NCI-H1417 treated with DMSO at 0.1 percent for 48 hours (cell line): ENCODE measurements at places on chromosomes 5 and 9.

- DNase-seq = no peak
Observed at GRCh38 chr9:11559001-11559776, 946.4 kb upstream of the PTPRD start.

GRCh38 chr9:8168916-8169438 is 369.4 kb upstream of the DMAC1 start:
- no peak for DNase-seq

DNA sequence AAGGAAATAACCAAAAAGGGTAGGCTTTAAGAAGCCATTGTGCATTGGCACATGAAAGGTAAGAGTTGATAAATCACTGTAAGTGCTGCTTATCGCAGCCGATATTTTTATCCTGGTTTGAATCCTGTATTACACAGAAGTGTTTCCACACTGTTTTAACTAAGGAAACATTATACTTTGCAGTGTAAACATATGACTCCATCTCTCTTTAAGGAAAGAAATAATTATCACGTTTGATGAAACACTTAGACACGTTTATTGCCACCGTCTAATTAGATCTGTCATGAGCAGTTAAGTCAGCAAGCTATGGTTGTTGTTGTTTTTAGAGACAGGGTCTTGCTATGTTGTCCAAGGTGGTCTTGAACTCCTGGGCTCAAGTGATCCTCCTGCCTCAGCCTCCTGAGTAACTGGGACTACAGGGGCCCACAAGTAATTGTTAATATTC is 85.7 kb upstream of the TNFAIP8 start:
- no peak for DNase-seq

GRCh38 chr9:86052556-86053468 is 46.5 kb downstream of the GOLM1 start:
- no peak for DNase-seq

DNA sequence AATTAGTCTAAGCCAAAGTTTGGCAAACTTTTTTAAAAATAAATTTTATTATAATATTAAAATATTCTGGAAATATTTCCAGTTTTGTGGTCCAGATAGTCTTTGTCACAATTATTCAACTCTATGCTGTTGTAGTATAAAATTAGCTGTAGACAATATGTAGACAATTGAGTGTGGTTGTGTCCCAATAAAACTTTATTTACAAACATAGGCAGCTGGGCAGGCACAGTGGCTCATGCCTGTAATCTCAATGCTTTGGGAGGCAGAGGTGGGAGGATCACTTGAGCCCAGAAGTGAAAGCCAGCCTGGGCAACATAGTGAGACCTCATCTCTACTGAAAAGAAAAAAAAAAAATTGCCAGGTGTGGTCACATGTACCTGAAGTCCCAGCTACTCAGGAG is 150.5 kb upstream of the EPB41L4A start:
- no peak for DNase-seq

- no peak for DNase-seq
Observed at GRCh38 chr5:82984786-82985735, 92.1 kb downstream of the TMEM167A start.

GRCh38 chr5:82613891-82614290 is 335.7 kb upstream of the RPS23 start:
- DNase-seq = no peak

DNA sequence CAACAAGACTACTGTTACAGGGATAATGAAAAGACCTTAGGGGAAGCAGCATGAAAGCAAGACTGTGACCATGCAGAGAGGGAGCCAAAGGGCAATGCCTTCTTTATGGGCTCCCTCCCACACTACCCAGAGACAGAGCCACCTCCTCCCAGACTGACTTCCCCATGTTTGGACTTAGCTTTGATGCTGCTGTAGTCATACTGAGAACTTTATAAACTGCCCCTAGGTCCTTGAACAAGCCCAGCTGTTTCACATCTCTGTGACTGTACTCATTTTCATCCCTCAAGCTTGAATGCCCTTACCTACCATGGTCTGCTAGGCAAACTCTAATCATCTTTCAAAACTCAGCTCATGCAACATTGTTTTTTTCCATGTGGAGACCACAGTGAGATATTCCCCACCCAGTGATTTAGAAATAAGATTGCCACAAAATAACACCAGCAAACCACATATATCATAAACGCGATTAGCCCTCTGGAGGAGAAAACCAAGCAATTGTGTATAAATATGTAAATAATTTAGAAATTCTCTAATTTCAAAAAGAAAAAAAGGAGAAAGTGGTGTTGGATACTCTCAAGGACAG is 23.4 kb upstream of the FAM169A start:
- no peak for DNase-seq

DNA sequence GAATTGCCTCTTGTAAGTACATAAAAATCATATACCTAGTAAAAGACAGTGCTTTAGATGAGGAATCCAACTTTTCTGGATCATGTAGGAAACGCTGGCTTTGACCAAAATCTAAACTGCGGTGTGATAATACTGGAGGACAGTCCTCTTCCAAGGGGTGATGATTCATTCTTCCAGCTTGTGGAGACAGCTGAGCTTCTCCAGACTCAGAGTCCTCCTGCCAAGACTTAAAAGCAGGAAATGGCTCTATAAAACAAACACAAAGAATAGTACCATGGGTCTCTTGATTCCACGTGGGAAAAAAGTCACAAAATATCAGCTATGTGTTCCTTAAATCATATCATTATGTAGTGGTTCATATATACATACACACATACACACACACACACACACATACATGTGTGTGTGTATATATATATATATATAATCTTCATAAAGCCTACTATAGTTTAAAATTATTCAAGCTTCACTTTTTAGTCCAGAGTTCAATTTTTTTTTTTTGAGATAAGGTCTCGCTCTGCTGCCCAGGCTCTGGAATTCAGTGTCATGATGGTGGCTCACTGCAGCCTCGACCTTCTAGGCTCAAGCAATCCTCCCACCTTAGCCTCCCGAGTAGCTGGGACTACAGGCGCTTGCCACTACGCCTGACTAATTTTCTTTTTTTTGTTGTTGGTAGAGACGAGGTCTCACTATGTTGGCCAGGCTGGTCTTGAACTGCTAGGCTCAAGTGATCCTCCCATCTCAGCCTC is 65.0 kb downstream of the PKD2L2 start:
- no peak for DNase-seq

DNA sequence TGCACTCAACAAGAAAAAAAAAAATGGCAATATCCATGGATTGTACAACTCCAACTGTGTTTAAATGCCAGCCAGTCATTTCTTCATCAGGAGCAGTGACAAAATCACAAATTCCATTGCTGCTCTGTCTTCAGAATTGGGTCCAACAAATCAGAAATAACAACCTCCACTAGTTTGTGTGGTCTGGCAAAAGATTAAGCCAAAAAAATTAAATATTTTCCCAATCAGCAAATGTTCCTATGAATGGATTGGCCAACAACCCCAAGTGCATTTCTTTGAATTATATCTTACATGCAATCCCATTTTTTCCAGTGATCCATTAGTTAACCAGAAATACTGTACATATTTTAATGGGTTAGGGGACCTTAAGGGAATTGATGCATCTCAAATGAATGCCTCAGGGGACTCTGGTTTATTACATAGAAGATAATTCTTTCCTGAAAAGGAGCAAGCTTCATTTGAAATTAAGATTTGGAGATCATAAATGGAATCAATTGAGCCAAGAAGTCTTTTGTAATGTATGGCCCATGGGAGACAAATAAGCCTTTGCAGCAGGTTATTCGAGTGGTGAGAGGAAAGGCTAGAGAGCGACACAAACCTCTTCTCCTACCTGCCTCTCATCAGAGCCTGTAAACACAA is 131.8 kb downstream of the TLE1 start:
- no peak for DNase-seq

DNA sequence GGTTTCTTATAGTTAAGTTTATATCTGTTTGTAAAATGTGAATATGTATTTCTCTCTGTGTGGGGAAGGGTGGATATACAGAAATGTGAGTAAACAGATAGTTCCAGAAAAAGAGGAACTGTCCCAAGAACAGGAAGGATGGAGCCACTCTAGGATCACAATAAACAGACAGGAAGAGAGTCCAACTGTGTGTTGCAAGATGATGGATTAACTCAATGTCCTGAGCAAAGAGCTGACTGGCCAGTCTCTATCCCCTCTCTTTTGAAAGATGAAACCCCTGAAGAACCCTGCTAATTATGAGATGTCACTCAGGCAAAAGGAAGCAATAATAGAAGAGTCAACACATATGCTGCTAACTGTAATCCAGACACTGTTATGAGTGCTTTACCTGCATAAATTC is 202.7 kb downstream of the SEMA6A start:
- DNase-seq = no peak

DNA sequence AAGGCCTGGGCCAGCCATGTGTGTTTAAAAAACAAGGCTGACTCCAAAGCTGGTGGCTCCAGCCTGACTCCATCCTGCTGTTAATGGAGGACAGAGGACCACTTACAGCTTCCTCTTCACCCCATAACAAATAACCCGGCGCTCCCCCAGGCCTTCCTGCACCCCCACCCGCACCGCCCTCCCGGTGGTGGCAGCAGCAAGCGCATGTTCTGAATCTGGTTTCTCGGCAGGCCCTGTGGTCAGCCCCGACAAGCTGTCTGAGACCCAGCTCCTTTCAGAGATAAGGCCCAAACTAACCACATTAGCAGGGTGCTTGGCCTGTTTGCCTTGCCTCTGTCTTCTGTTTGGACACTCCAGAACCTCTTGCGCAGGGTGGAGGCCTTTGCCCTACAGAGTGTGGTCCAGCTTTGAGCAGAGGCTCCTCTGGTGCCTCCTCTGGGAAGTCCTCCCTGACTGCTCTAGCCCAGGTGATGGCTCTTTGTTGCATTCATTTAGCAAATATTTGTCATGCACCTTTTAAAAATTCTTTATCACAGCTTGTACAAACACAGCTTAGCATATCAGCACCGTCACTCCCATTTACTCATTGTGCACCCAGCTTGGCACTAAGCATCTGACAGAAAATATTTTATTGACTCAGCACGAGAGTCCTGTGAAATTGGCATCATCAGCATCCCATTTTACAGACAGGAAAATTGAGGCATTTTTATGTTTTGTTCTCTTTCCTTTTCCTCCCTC is 78.4 kb downstream of the NDFIP1 start:
- no peak for DNase-seq

DNA sequence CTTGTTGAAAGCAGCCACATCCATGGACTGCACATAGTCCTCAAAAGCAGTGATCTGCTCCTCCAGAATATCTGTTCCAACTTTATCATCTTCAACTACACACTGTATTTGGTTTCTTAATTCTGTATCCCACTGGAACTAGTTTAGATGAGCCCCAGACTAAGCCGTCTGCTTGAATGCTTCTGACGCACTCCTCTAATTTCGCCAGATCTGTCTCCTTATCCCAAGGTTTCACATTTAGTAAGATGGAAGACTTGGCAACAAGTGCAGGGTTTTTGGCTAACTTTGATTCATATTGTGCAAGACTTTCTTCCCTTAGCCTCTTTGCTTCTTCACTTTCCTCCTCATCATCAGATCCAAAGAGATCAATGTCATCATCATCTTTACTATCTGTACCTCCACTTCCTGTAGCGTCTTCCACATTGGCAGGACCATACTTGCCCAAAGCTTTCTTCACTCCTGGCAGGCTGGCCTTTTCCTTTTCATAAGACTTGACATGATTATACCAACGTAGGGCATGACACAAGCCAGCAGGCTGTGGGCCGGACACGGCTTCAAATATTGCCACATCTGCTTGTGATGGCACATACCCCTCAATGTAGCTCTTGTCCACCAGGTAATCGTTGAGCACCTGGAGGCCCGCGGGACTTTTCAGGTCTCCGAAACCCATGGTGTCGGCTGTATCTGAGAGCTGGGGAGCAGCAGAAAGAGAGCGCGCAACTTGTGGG is 56.2 kb upstream of the PIK3R1 start:
- no peak for DNase-seq

GRCh38 chr9:130692321-130692720 is 1.3 kb upstream of the EXOSC2 start:
- DNase-seq = no peak

DNA sequence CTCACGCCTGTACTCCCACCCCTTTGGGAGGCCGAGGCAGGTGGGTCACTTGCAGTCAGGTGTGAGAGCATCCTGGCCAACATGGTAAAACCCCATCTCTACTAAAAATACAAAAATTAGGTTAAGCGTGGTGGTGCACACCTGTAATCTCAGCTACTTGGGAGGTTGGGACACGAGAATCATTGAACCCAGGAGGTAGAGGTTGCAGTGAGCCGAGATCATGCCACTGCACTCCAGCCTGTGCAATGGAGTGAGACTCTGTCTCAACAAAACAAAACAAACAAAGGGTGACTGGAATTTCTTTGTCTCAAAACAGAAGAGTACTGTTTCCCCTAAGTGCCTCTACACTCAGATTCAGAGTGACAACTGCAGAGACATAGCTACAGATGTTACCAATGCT is 116.1 kb downstream of the AP3B1 start:
- DNase-seq = no peak

DNA sequence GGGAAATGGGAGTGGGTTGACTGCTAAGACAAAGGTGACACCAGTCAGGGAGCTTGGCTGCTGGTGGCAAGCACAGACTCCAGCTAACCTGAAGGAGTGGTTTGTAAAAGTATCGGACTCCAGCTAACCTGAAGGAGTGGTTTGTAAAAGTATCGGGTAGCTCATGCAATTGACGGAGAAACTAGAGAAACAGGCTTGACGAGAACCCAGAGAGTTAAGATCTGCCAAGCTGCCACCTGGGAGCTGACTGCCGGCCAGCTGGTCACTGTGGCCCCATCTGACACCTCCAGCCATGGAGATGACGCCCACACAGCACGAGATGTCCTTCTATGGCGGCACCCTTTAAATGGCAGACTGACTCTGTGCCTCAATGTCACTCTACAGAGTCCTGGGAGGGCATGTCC is 28.3 kb upstream of the CRB2 start:
- DNase-seq = no peak

- no peak for DNase-seq
Observed at GRCh38 chr9:85716031-85716877, 25.5 kb downstream of the AGTPBP1 start.

DNA sequence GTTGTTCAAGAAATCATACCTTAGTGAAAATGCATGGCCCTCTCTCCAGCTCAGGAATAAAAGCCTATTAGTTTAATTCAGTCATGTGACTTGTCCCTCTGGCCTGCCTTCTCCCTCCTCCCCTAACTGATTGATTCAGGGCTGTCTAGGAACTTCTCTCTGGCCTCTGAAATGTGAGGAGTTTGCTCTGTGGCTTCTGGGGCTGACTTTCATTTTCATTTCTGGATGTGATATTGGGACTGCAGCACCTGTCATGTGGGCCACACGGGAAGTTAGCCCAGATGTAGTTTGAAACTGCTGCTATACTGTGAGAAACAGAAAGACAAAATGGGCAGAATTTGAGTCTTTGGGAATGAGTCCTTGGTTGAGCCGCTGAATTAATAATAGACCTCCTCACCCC is 44.8 kb downstream of the PARP8 start:
- DNase-seq = no peak
